Endothelial cell of umbilical vein (primary cell): ENCODE measurements at places on chromosomes 5 and 9. TPM values are rescaled to one million over a fixed set of nuclear protein-coding genes. Genes with fewer than 3 reads are reported as not detected.

SLC4A9 gene
- not detected in 2 replicates for polyA plus RNA-seq

SOWAHA gene
- polyA plus RNA-seq = not detected in 2 replicates

GFRA3 gene
- polyA plus RNA-seq = 0.05 and 0.10 TPM in 2 replicates

C7 gene
- polyA plus RNA-seq = 0.08 and 0.37 TPM in 2 replicates

ARL14EPL gene
- polyA plus RNA-seq = 0.10 TPM in 1 of 2 replicates, not detected in the other

DNA sequence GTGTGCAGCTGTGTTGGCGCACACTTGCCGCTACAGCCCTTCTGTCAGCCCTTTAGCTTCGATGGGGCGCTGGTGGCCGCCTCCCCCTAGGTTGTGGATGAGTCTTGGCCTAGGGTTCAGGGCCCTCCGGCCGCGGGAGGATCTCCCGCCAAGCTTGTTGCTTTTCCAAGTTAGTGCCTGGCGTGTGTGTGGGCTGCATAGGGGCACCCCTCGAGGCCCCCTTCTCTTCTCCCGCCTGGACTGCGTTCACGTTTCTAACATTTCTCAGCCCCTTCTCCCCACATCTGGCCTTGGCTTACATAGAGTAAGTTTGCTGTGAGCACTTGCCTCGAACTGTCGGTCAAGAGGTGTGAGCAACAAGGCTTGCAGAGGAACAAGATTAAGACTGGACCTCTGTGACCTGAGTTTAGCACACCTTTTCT lies 413 bp upstream of the OXCT1 start:
- peaks cover 11% of the 10 kb centered on the region for H3K4me1 ChIP-seq
- no peaks in the 10 kb centered on the region for H3K36me3 ChIP-seq
- peak; percentile 4 for DNase-seq

- no peaks in the 10 kb centered on the region for H3K4me1 ChIP-seq
- H3K36me3 ChIP-seq = no peaks in the 10 kb centered on the region
- no peak overlapping the region for H3K27ac ChIP-seq
- no peak for DNase-seq
Measured at GRCh38 chr5:9037048-9037447, 508.8 kb downstream of the SEMA5A start.

DNA sequence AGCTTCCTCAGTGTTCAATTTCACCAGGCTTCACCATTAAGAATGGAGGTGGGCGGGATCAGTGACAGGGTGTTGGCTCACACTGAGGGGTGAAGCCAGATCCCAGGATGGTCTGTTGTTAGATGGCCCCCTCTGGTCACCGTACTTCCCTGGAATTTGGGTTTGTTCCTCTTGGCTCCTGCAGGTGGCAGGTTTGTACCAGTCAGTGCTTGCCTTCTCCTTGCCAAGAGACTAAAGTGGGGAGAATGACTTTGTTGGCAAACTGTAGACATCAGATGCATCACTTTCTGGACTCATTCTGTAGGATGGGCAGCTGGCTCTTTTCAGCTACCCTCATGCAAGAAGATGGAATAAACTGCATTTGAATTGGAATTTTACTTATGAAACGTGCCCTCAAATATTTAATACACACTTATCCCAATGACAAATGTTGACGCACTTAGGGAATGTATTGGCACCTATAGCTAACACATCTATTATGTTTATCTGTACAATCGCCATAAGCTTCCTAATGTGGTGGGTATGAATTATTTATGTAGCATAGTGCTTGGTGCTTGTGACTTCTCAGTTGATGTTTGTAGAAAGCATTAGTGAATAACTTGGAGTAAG lies 31.4 kb upstream of the ANKRD55 start:
- no peak overlapping the region for H3K4me3 ChIP-seq
- no peak for DNase-seq
- H3K4me1 ChIP-seq = no peaks in the 10 kb centered on the region
- H3K27me3 ChIP-seq = no peaks in the 10 kb centered on the region

GRCh38 chr5:81544351-81545018 lies 150.6 kb upstream of the ACOT12 start:
- no peaks in the 10 kb centered on the region for H3K27me3 ChIP-seq
- H3K4me1 ChIP-seq = no peaks in the 10 kb centered on the region

GRCh38 chr5:170150713-170151096 lies 45.0 kb downstream of the FOXI1 start:
- DNase-seq = no peak
- no peaks in the 10 kb centered on the region for H3K27me3 ChIP-seq
- H3K36me3 ChIP-seq = no peaks in the 10 kb centered on the region
- peak overlapping the region; percentile 87 for H3K27ac ChIP-seq

DNA sequence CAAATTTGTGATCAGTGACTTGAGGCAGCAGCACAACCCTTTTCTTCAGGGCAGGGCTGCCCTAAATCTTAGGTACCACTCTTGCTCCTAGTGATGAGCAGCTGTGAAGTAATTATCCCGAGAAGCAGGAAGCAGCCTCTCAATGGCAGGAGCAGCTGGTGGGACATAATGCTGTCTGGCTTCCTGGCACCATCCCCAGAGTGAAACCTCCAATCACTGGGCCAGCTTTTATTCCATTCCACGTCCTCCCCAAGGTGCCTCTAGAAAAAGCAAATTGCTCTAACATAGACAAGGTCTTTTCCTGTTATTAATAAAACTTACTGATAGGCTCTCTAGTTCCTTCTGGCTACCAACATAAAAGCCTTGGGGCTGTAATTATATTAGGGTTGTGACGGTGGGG lies 154.0 kb downstream of the FRMD3 start:
- no peaks in the 10 kb centered on the region for H3K4me1 ChIP-seq
- no peaks in the 10 kb centered on the region for H3K36me3 ChIP-seq
- H3K27me3 ChIP-seq = no peaks in the 10 kb centered on the region
- no peak overlapping the region for H3K4me3 ChIP-seq
- H3K27ac ChIP-seq = no peak overlapping the region

- H3K27me3 ChIP-seq = peaks cover 3% of the 10 kb centered on the region
- peaks cover 24% of the 10 kb centered on the region for H3K4me1 ChIP-seq
- peak overlapping the region; percentile 19 for H3K27ac ChIP-seq
- no peak for DNase-seq
- peaks cover 3% of the 10 kb centered on the region for H3K36me3 ChIP-seq
- peak overlapping the region; percentile 66 for H3K4me3 ChIP-seq
Measured at GRCh38 chr9:125748446-125749099, 1.4 kb downstream of the PBX3 start.

DNA sequence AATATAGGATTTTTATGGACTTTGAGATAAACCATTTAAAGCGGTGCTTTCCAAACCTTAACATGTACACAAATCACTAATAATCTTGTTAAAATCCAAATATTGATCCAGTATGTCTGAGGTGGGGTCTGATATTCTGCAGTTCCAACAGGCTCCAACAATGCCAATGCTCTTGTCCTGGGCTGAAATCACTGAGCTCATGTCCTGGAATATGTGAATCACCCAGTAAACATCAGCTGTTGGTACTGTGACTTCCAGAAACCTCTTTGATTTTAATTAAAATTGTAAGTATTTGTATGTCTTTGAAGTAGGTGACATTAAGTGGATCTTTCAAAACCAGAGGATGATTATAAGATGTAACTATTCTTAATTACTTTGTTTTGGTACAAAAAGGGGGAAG lies 52.8 kb upstream of the CAST start:
- no peak for DNase-seq
- H3K27me3 ChIP-seq = no peaks in the 10 kb centered on the region
- no peak overlapping the region for H3K4me3 ChIP-seq
- H3K4me1 ChIP-seq = peaks cover 18% of the 10 kb centered on the region

- no peaks in the 10 kb centered on the region for H3K36me3 ChIP-seq
- peaks cover 23% of the 10 kb centered on the region for H3K4me1 ChIP-seq
- peak overlapping the region; percentile 10 for H3K4me3 ChIP-seq
- no peaks in the 10 kb centered on the region for H3K27me3 ChIP-seq
- peak; percentile 39 for DNase-seq
- H3K27ac ChIP-seq = no peak overlapping the region
Measured at GRCh38 chr5:57783693-57784092, 301.1 kb upstream of the ACTBL2 start.

- no peak for DNase-seq
- H3K27me3 ChIP-seq = no peaks in the 10 kb centered on the region
- no peaks in the 10 kb centered on the region for H3K4me1 ChIP-seq
- no peak overlapping the region for H3K27ac ChIP-seq
Measured at GRCh38 chr5:33300209-33300742, 140.5 kb upstream of the TARS1 start.

DNA sequence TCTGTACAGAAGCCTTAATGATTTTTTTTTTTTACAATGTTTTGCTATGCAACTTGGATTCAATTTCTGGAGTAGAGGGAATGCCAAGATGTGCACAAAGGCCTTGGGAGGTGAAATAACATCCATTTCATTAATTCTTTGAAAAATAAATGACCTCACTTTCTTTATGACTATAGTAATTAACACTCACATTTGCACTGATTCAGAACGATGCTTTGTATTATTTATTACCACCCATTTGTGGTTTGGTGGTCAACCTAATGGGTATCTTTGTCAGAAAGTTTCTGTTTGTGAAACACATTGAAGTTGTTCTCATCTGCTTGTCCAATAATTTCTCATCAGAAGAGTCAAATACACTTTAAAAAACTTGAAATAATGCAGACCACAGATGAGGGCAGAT lies 169.3 kb downstream of the NTRK2 start:
- no peak overlapping the region for H3K4me3 ChIP-seq
- H3K36me3 ChIP-seq = no peaks in the 10 kb centered on the region
- no peak overlapping the region for H3K27ac ChIP-seq
- DNase-seq = no peak

GRCh38 chr9:77922591-77922990 lies 109.0 kb downstream of the GNAQ start:
- peaks cover 4% of the 10 kb centered on the region for H3K36me3 ChIP-seq
- no peaks in the 10 kb centered on the region for H3K27me3 ChIP-seq
- DNase-seq = no peak
- no peak overlapping the region for H3K4me3 ChIP-seq
- H3K27ac ChIP-seq = no peak overlapping the region
- peaks cover 20% of the 10 kb centered on the region for H3K4me1 ChIP-seq

DNA sequence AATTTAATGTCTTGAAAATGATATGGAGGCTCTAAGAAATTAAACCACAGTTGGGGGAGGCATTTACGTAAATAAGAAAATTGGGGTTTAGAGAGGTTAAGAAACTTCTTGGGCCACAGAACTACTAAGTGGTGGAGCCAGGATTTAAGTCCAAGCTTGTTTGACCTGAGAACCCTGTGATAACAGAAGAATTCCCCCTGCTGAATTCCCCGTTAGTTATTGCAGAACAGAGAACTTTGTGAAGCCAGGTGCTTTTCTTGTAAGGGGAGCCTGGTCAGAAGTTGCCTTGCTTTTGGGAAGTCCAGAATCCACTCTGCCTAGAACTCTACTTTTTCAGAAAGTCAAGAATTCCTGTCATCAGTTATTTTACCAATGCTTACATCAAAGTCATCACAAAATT lies 309.3 kb upstream of the SEMA6A start:
- DNase-seq = no peak
- no peaks in the 10 kb centered on the region for H3K36me3 ChIP-seq
- H3K27me3 ChIP-seq = no peaks in the 10 kb centered on the region
- no peak overlapping the region for H3K27ac ChIP-seq
- H3K4me1 ChIP-seq = no peaks in the 10 kb centered on the region

GRCh38 chr9:125649315-125649714 lies 57.7 kb downstream of the MAPKAP1 start:
- peaks cover 52% of the 10 kb centered on the region for H3K4me1 ChIP-seq
- H3K4me3 ChIP-seq = no peak overlapping the region
- H3K27ac ChIP-seq = peak overlapping the region; percentile 99
- DNase-seq = peak; percentile 92

- no peak overlapping the region for H3K4me3 ChIP-seq
- H3K4me1 ChIP-seq = peaks cover 5% of the 10 kb centered on the region
- H3K27me3 ChIP-seq = no peaks in the 10 kb centered on the region
- H3K36me3 ChIP-seq = no peaks in the 10 kb centered on the region
- DNase-seq = peak; percentile 59
- no peak overlapping the region for H3K27ac ChIP-seq
Measured at GRCh38 chr5:72988769-72989168, 32.9 kb downstream of the FCHO2 start.

DNA sequence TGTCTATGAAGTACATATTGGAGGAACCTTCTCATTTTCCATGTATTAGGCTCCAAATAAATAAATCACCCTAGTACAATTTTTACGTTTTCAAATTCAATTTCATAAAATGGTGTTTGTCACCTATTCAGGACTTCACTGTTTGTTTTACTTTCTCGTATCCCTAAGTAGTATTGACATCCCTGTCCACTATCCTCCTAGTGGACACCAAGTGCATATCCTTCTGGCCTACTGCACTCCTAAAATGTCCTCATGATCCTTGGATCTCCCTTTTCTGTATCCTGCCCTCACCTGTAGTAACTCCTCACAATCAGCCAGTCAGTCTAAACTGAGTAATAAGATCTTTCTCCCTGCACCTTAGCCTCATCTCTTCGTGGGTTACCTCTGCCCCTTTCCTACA lies 539.9 kb downstream of the DMRTA1 start:
- H3K4me3 ChIP-seq = no peak overlapping the region
- H3K4me1 ChIP-seq = no peaks in the 10 kb centered on the region
- H3K27me3 ChIP-seq = no peaks in the 10 kb centered on the region
- no peak overlapping the region for H3K27ac ChIP-seq
